CD14-positive monocyte (primary cell): ENCODE measurements at places on chromosomes 1 and 21. TPM values are rescaled to one million over a fixed set of nuclear protein-coding genes. Genes with fewer than 3 reads are reported as not detected.
A peak's percentile ranks its signal among the peaks of the same experiment; 100 is the strongest.

GRCh38 chr1:51302746-51303145, 27.6 kb downstream of the TTC39A start:
- H3K4me3 ChIP-seq, result no peak overlapping the region
- DNase-seq, result no peak

DNA sequence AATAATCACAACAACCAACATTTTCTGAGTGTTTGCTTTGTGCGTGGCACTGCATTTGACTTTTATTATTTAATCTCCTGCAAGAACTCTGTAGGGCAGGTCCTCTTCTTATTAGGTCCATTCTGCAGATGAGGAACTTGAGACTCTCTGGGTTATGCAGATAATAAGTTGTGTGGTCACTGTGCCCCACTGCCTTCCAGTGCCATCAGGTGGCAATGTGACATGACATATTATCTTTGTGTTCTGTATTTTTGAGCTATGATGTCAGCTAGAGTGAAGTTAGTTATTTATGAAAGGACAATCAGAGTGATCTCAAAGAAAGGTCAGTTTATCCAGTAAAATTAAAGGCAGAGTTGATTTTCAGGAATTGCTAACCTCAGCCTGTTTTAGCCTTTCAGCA, 196.0 kb downstream of the FMN2 start:
- H3K4me3 ChIP-seq, result no peak overlapping the region
- H3K27ac ChIP-seq, result no peak overlapping the region
- H3K4me1 ChIP-seq, result no peaks in the 10 kb centered on the region
- H3K27me3 ChIP-seq, result no peaks in the 10 kb centered on the region

- peak overlapping the region; percentile 3 for H3K27ac ChIP-seq
- no peak for DNase-seq
- peaks cover 21% of the 10 kb centered on the region for H3K4me1 ChIP-seq
- H3K4me3 ChIP-seq, result no peak overlapping the region
Measured at GRCh38 chr1:88877382-88877825, 14.0 kb downstream of the GTF2B start.

DNA sequence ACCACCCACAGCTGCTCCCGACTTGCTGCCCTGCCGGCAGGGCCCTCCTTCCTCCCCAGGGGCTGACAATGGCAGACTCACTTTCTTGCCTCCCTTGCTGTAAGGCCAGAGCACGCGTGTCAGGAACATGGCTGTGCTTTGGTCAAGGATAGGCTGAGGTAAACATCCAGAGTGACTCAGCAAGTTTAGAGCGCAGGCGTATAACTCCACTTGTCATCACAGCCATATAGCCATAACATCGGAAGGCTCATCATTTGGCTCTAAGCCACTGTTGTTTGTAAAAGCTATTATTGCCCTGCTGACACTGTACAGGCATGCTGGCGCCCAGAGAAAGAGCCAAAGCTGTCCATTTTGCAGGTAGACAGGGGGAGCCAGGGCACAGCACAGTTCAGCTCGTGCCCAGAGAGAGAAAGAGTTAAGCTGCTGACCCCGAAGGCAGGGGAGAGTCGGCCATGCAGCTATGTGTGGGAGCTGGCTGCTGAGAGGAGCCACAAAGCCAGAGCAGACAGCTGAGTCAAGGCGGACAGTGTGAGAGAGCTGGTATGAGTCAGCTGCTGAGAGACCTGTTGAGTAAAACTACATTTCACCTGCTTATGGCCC, 60.6 kb downstream of the GNG4 start:
- no peaks in the 10 kb centered on the region for H3K4me1 ChIP-seq
- H3K27me3 ChIP-seq, result peaks cover 3% of the 10 kb centered on the region
- DNase-seq, result no peak
- no peak overlapping the region for H3K27ac ChIP-seq

DNA sequence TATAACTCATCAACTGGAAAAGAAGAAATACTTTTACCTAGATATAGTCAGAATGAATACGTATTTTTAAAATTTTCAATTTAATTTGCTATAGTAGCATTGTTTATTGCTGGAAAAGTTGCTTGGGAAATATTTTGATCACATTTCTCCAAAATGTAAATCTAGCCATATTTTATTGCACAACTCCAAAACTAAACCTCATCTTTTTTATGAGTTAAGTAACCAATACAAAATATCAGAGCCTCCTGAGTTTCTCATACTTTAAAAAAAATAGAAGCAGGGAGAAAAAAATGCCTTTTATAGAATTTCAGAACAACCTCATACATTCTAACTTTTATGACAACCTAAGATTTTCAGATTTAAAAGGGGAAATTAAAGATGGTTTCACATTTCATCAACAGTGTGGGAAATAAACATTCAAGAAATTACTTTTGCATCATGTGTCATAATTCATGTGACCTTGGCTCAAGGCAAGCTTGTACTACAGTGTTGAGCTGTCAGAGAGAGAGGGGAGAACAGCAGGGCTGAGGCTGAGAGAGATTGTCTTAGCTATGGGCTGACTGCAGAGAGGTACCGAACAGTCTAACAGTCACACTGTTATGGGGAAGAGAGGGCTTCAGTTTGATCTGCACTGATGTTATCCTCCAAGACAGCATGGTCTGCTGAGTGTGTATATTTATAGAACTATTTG, 519.0 kb downstream of the LTN1 start:
- no peak for DNase-seq
- H3K4me3 ChIP-seq, result no peak overlapping the region
- no peaks in the 10 kb centered on the region for H3K4me1 ChIP-seq
- no peaks in the 10 kb centered on the region for H3K27me3 ChIP-seq

Gene XCL2
- 0.56 TPM for polyA plus RNA-seq

Gene CELA2B
- polyA plus RNA-seq, result not detected

Gene FHAD1
- 0.69 TPM for polyA plus RNA-seq

Gene TNFAIP8L2
- polyA plus RNA-seq, result 104 TPM

DNA sequence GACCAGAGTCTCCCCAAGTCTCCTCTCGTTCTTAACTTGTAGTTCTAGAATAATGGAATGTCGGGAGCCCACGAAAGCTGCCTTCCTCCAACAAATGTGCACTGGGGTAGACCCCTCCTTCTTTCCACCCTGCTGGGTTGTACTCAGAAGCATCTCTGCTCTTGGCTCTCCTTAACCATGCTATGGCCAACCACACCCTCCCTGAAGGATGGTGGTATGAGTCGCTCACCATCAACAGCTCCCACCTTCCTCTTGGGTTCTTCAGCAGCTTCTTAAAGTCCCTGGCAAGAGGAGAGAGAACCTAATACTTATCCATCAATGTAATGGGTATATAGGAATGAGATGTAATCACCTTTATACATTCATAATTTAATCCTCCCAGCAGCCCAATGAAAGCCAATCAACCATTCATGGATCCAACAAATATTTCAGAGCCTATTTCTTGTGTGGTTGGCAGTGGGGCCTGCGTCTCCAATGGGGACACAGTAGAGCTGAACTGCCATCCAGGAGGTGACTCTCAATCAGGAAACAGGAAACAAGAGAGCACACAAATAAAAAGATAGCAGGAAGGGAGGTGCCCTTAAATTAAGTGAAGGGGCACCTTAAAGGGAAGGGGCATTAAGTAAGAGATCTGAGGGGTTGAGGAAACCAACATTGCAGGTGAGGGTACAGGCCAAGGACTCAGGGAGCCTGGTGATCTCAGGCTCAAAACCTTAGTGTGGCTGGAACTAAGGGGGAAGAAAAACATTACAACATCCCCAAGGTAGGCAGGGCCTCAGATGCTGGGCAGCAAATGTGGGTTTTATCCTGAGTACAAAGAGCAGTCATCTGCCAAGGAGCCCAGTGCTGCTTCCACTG, 64.4 kb upstream of the ETS2 start:
- H3K27me3 ChIP-seq, result no peaks in the 10 kb centered on the region
- no peaks in the 10 kb centered on the region for H3K36me3 ChIP-seq
- no peak overlapping the region for H3K27ac ChIP-seq
- peaks cover 12% of the 10 kb centered on the region for H3K4me1 ChIP-seq
- no peak for DNase-seq

- DNase-seq, result no peak
- H3K36me3 ChIP-seq, result peaks cover 11% of the 10 kb centered on the region
- H3K27me3 ChIP-seq, result no peaks in the 10 kb centered on the region
- H3K4me3 ChIP-seq, result peak overlapping the region; percentile 10
Measured at GRCh38 chr1:207858281-207858680, 52.6 kb downstream of the CD34 start.

Gene MYOG
- not detected for polyA plus RNA-seq

Gene ANKRD34A
- polyA plus RNA-seq, result not detected

DNA sequence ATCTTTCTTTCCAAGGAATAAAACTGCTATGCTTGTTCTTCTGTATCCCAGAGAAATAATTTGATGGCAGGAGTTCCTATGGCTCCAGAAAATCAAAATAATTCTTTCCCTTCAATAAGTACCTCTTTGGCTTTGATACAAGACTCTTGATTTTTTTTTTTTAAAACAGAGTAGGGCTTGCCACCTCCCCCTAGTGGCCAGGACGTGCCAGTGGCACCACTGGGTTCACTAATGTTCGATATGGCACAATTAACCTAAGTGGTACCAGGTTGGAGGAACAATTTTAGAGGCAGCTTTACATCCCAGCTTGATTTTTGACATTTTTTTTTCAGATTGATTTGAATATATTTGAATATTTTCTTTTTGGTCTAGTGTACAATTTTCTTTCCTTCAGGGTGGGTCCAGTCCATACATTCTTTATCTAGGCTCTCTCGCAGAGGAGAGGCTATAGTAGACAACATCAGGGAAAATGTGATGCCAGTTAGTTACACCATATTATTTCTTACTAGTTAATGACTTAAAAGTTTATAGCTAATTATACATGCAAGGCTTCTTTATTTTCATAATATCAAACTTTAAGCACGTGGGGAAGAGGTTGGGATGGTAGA, 330.9 kb downstream of the S1PR1 start:
- no peaks in the 10 kb centered on the region for H3K4me1 ChIP-seq
- H3K27ac ChIP-seq, result no peak overlapping the region

- H3K36me3 ChIP-seq, result no peaks in the 10 kb centered on the region
- H3K4me3 ChIP-seq, result no peak overlapping the region
- DNase-seq, result no peak
- H3K27me3 ChIP-seq, result no peaks in the 10 kb centered on the region
- H3K27ac ChIP-seq, result no peak overlapping the region
Measured at GRCh38 chr21:32532636-32533035, 52.7 kb downstream of the TCP10L start.

DNA sequence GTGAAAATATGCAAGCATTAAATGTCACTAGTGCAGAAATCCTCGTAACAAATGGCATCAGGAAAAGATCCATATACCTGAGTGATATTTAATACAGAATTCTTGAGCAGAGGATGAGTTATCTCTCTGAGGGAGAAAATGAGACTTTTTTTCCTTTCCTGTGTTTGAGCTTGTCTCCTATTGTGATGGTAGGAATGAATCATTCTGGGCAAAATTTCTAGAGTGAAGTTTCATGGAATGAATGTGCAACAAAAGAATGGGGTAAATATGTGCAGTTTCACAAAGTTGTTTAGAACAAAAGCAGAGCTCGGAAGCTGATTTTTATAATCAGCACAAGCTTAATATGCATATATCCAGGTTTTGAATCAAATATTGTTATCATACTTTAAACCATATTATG, 4.6 kb downstream of the CTPS1 start:
- DNase-seq, result no peak
- no peaks in the 10 kb centered on the region for H3K27me3 ChIP-seq
- H3K27ac ChIP-seq, result no peak overlapping the region

Gene LIPI
- not detected for polyA plus RNA-seq

Gene CPT2
- polyA plus RNA-seq, result 20.2 TPM

Gene CASZ1
- polyA plus RNA-seq, result 0.50 TPM

- H3K27ac ChIP-seq, result peak overlapping the region; percentile 87
- H3K27me3 ChIP-seq, result no peaks in the 10 kb centered on the region
- peak overlapping the region; percentile 69 for H3K4me3 ChIP-seq
Measured at GRCh38 chr21:45482899-45483821, 59.1 kb downstream of the SLC19A1 start.

Gene AMY1B
- not detected for polyA plus RNA-seq

- no peak for DNase-seq
- no peak overlapping the region for H3K27ac ChIP-seq
- H3K36me3 ChIP-seq, result peaks cover 61% of the 10 kb centered on the region
- no peak overlapping the region for H3K4me3 ChIP-seq
Measured at GRCh38 chr1:211750599-211750998, 75.2 kb upstream of the NEK2 start.
